ENCODE measurements at places on chromosomes 5 and 9.
A peak's percentile ranks its signal among the peaks of the same experiment; 100 is the strongest.

GRCh38 chr5:140243706-140244250 is 59.1 kb downstream of the PFDN1 start:
- no peak for DNase-seq

GRCh38 chr5:102341681-102342288 is 45.7 kb upstream of the SLCO4C1 start:
- DNase-seq: no peak

DNA sequence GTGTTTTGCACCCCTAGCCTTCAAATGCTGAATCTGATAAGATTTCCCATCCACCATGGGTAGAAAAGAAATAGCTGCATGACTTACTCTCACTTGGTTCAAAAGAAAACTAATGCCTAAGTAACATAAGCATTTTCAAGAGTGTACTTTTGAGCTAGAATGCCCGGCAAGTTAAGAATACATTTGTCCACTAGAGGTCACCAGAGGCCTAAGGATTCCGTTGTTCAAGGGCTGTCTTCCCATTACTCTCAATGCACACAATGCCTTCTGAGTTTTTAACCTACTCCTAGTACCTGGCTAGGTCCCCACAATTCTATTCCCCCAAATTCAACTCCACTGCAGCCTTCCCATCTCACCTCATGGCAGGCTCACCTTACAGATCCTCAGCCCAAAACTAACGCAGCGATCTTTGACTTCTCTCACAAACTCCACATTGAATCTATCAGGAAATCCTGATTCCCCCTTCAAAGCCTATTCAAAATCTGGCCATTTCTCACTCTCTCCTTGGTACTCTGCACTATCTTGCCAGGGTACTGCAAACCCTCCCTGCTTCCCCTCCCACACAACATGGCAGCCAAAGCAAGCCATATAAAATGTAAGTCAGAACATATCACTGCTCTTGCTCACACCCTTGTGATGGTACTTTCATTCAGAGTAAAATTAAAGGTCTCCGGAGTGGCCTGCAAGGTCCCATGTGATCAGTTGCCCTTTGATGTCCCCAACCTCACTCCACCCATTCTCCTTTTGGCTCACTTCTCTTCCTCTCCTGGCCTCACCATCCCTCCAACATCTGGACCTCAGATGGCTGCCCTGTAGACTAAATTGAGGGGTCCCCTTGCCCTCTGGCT is 13.4 kb downstream of the OXCT1 start:
- DNase-seq: peak; percentile 73

- no peak for DNase-seq
These were observed 125.5 kb downstream of the EPB41L4A start for GRCh38 chr5:112293587-112293986.

DNA sequence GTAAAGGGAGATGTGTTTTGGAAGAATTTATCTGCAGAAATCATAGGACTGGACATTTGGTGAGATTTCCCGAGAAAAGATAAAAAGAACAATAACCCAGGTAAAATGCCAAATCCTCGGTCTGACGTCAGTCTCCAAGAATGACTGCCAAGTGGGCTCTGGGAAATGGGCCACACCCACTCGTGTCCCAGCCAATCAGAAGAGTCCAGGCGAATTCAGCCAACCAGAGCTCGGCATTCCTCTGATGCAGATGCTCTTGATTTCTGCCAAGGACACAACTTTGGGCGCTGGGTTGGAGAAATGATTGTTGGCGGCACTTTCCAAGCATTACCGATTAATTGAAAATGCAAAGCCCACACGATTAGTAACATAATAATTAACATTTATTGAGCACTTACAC is 73.3 kb downstream of the FGF18 start:
- no peak for DNase-seq

DNA sequence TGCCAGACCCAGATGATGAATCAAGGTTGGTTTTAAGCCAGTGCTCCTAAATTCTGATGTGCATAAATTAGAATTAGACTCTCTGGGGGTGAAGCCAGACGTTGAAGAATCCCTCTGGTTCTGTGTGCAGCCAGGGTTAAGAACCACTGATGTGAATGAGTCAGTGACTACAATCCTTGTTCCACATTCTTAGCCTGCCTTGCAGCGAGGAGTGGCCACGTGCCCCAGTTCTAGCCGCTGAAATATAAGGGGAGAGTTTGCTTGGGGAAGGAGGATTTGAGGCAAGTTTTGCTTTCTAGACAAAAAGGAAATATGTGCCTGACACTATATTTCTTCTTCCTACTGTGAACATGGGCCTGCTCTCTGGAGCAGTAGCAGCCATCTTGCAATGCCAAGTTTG is 34.2 kb upstream of the MSH3 start:
- no peak for DNase-seq

DNA sequence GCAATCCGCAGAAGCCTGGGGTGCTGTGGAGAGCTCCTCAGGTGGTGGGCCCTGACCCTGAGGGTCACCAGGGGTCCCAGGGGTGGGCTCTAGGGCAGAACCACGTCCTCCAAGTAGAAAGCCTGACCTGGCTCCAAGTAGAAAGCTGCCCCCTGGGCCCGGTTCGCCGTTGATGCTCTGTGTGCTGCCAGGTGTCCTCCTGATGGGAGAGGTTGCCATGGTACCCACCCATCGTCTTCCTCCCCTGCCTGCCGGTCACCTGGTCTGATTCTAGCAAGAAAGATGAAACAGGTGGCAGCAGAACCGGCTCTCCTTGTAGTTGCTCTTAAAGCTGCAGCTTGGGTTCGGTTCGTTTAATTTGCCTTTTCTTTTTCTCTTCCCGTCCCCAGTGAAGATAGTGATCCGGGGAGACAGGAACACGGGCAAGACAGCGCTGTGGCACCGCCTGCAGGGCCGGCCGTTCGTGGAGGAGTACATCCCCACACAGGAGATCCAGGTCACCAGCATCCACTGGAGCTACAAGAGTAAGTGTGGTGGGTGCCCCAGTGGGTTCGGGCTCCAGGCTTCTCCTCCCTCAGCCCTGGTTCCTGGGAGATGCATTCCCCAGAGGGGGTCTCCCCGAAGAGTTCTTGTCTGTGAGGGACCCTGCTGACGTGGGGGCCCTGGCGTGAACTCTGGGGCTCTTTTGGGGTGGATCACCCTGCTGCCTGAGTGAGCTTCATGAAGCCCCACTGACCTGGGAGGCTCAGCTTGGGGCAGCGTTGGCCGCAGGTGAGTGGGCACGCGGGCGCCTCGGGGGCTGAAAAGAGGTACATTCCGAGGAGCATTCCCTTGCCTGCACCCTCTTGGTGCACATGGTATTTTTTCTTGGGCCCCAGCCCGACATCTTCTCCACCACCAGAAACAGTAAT is 15.6 kb downstream of the RABL6 start:
- DNase-seq: no peak
